Cardiac septum (tissue), 1 donor: ENCODE measurements at places on chromosomes 16 and 17.

GRCh38 chr17:81834831-81835267, at the start of gene PPP1R27:
Gene PPP1R27 (minus strand): TSS chr17:81835050. CDS start chr17:81834953, 97 bp downstream.
- no peak for DNase-seq

GRCh38 chr17:62716834-62717588, 89.5 kb downstream of the MRC2 start:
- DNase-seq = peak; percentile 22

DNA sequence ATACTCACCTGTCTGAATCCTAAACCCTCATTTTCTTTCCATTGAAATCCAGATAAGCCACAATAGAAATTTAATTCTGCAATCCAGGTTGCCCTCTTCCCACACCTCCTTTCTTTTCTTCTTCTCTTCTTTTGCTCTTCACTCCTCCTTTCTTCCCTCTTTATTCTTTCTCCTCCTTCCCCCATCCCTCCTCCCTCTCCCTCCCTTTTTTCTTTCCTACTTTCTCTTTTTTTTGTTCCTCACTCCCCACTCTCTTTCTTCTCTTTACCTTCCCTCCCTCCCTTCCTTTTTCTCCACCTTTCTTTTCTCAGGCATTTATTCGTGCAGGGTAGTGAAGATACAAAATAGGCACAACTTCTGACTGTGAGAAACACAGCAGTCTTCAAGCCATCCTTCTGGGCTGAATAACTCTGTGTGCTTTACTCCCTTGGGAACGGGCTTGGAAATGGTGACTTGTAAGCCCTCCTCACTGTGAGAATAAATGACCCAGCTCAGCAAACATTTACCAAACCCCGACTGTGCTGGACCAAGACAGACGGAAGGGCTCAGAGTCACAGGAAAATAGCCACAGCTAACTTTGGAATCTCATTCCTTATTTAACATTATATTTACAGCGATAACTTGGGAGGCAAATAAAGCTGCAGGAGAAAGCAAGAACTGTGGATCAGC, 140.8 kb downstream of the HAPSTR1 start:
- DNase-seq = no peak

DNA sequence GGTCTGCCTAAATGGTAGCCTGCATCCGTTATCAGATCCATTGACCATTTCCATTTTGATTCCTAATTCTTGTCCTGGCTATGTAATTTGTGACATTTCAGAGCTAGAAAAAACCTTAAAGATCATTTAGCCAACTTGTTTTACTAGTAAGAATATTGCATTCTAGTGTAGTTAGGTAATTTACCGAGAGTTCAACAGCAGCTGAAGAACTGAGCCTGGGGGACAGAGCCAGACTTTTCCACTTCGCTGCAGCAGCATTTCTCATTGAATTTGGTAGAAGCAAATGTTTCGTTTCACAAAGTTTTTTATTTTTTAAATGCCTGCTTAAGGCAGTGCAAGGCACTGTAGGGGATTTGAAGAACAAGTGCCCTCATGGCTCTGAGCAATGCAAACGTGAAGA, 59.2 kb upstream of the MARCHF10 start:
- DNase-seq = no peak

GRCh38 chr17:78940708-78941107, 15.5 kb upstream of the TIMP2 start:
- DNase-seq = no peak

GRCh38 chr16:89170346-89171215, 967 bp upstream of the CDH15 start:
- DNase-seq = no peak

GRCh38 chr16:17072104-17072503, 398.7 kb downstream of the XYLT1 start:
- no peak for DNase-seq

DNA sequence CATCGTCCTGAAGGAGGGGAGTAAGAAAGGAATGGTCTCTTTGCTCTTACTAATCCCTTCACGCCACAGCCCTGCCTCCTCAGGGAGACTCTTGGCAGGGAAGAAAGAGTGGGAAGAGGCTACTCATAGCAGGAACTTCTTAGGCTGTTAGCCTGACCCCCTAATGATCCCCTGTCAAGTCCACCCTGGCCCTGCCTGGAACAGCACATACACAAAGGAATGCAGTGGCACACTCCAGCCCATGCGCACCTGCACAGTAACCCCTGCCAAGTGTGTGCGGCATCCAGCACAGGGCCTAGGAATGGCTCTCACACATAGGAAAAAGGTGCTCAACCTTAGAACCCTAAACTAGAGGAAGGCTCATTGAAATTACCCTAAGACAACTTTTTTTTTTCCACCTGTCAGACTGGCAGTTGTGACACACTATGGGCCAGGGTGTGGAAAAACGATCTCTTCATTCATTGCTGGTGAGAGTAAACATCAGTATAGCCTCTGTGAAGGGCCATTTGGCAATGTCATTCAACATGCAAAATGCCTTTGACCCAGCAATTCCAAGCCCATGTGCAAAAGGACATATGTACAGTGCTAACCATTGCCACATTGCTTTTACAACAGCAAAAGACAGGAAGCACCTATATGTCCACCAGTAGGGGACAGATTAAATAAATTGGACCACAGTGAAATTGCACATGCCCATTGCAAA, 50.1 kb downstream of the PIMREG start:
- DNase-seq = peak; percentile 22

- DNase-seq = no peak
These were observed 20.2 kb upstream of the CES1 start for GRCh38 chr16:55853114-55853513.

- DNase-seq = no peak
These were observed 65.7 kb downstream of the CENPV start for GRCh38 chr17:16287563-16288027.

DNA sequence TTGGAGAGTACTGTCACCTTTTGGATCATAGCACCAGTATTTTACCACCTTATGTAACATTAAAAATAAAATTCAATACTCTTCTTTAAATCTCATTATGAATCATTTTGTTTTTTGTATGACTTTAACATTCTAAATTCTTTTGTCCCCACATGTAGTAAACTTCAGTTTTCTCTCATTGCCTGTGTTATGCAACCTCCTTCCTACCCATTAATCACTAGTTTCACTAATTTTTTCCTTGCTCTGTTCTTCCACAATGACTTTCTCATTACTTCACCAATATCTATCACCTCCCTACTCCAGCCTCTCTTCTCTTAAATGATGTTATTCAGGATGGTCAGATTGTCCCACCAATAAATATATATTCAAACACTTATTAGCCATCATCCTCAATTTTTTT, 68.7 kb downstream of the TTC19 start:
- DNase-seq = no peak

GRCh38 chr17:81179220-81179619, 13.2 kb upstream of the AATK start:
- no peak for DNase-seq

DNA sequence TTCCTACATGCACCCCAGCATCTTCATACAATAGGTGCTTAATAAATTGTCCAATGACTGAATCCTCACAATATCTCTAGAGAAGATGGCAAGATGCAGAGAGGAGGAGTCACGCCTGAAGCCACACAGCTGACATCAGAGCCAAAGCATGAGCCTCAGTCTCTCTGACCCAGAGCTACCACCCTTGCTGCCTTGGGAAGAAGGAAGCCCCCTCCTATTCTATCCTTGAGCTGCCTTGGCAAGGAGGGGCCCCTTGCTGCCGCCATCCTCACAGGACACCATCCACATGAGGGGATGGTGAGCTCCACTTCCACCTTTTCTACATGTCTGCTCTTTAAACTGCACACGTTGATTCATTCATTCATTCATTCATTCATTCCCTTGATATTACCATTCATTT, 37.0 kb upstream of the C16orf78 start:
- peak; percentile 36 for DNase-seq

- no peak for DNase-seq
These were observed at the start of gene KCNG4 for GRCh38 chr16:84239909-84240308. Gene KCNG4 (minus strand): TSS chr16:84240012. CDS start chr16:84237485, 2,527 bp downstream.

GRCh38 chr16:57808589-57809228, 6.4 kb upstream of the KIFC3 start:
- DNase-seq = no peak

DNA sequence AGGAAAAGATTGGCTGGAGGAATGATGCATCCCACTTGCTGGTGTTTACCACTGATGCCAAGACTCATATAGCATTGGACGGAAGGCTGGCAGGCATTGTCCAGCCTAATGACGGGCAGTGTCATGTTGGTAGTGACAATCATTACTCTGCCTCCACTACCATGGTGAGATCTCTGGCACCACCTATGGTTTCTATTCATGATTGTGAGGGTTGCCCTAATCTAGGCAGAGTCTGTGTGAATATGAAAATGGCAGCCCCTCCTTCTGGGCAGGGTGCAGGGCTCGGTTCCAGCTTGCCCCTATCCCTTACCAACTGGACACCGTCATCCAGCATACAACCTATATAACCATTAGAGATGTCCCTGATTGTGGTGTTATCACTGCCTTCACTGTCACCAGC, 33.4 kb downstream of the ITGB3 start:
- DNase-seq = no peak
